ENCODE measurements at places on chromosomes 6 and 20.

GRCh38 chr6:26363882-26364701 lies 906 bp upstream of the BTN3A2 start:
- DNase-seq: no peak

DNA sequence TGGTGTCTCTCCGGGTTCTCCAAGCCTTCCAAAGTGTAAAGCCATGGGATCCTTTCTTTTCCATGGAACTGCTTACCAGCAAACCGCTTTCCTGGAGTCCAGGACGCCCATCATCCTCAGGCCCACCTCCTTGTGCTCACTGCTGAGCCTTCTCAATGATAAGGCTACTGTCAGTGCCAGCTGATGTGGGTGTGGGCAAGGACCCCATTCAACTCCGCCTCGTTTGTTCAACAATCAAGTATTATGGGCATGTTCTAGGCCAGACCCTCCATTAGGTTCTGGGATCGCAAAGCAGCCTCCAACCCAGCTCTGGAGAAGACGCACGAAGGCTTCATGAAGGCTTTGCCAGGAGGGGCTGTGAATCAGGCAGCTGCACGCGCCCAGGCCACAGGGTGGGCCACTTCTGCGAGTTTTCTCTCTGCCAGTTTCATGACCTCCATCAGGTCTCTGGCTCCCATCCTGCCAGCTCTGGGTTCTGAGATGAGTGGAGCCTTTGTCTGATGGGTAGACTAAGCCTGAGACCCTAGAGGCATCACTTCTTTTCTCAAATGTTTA lies 177.1 kb downstream of the MRPL14 start:
- DNase-seq: no peak

DNA sequence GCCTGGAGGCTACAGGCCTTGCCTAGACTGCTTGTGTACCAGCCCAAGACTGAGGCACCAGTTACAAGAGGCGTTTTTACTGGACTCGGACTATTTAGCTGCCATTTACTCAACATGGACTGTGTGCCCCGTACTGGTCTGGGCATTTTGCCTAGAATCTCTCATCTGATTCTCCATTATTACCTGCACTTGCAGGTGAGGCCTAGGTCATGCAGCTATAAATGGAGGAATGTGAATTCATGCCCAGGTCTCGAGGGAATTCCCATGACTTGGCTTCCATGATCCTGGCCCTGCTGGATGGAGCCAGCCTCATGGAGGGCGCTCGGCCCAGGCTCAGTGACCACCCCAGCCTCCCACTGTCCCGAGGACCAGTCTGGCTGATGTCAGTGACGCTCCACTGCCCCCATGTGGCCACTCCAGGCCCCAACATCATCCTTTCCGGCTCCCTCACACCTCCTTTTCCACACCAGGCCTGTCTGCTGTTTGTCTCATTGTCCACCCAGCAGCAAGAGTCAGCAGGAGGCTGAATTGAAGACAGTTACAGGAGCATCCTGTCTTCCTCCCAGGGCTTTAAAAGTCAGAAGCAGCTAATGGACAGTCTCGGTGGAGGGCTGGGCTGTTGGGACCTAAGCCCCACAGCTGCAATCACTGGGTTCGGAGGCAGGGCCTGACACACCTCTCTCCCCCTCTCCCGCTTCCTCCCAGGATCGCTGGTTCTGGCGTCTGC lies 8.7 kb downstream of the MMP24OS start:
- DNase-seq: no peak

DNA sequence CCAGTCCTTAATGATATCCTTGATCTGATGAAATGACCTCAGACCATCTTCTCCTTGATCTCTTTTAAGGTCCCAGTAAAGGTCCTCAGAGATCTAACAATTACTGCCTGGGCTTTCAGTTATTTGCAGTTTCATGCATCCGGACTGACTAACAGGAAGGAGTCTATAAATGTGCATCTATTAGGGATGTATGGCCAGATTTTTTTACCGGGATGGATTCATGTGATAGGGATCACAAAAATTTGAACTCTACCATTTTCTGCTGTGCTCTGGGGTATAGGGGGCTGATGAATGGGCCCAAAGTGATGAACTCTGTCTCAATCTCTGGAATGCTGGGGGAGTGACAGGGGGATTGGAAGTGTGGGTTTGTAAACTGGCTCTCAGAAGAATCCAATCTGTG lies 36.2 kb upstream of the SCUBE3 start:
- no peak for DNase-seq

DNA sequence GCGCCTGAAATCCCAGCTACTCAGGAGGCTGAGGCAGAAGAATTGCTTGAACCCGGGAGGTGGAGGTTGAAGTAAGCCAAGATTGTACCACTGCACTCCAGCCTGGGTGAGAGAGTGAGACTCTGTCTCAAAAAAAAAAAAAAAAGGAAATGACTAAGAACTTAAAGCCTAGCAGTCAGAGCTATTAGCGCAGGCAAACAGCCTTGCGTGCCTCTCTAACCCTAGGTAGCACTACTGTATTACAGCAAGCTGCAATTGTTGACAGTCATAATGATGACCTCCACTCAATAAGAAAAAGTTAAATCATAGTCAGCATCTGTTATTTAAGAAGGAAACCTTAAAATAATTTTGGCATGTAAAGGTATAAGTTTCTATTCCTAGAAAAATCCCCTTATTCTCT lies 14.4 kb downstream of the GSS start:
- DNase-seq: no peak

DNA sequence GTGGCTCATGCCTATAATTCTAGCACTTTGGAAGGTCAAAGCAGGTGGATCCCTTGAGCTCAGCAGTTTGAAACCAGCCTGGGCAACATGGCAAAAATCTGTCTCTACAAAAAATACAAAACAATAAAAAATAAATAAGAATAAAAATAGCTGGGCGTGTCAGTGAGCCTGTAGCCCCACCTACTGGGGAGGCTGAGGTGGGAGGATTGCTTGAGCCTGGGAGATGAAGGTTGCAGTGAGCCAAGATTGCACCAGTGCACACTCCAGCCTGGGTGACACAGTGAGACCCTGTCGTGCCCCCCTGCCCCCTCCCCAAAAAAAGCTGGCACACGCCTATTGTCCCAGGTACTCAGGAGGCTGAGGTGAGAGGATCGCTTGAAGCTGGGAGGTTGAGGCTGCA lies 35.1 kb upstream of the SRPK1 start:
- DNase-seq: no peak

DNA sequence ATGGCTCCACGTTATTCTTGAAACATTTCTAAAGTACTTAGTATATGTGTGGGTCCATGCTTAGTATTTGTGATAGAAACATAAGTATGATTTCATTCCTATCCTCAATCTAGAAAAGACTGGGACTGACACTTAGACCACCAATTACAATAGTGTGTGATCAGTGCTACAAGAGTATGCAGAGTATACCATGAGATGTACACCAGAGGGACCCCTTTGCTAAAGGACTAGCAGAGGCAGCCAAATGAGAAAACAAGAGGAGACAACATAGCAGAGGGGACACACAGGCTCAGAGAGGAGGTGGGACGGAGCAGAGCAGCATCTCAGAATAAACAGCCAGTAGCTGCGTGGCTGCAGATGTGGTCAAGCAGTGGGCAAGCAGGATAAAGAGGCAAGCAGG lies 21.0 kb downstream of the RMND1 start:
- no peak for DNase-seq

- DNase-seq: no peak
Measured at GRCh38 chr20:58585753-58586540, 65.1 kb upstream of the STX16 start.

- no peak for DNase-seq
Measured at GRCh38 chr6:16178351-16178750, 49.5 kb downstream of the MYLIP start.

GRCh38 chr20:13995086-13995665 lies at the start of gene MACROD2:
Gene MACROD2 (plus strand): TSS chr20:13995516.
- peak; percentile 44 for DNase-seq

GRCh38 chr20:10297684-10298240 lies 79.1 kb downstream of the SNAP25 start:
- no peak for DNase-seq

GRCh38 chr20:4787069-4787468 lies 65.4 kb downstream of the PRND start:
- DNase-seq: no peak

- no peak for DNase-seq
Measured at GRCh38 chr6:75530696-75531095, 37.1 kb upstream of the FILIP1 start.

DNA sequence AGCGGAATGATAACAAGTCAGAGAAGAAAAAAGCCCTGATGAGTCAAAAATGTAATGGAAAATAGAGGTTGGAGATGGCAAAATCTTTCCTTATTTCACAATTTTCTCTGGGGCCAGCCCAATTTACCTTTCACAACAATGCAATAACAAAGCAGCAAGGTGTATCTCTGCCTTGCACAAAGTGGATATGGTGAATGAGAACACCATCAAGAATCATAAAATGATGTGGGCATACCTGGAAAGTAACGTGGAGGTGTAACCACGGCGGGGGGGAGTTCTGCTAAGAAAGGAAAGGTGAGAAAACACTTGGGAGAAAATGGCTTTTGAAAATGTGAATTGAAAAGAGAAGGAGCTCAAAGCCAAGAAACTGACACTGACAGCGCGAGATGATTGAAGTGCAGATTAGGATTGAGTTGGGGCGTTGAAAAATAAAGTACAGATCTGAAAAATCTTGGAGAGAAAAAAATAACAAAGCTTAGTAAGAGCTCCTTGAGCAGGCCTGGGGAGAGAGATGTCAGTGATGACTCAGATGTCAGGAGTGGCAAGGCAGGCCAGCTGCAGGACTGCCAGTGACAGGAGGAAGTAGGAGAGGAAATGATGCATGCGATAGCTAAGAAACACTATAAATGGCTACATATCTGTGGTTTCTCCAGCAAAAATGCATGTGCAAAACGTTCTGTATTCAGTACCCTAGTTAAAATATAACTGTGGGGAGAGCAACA lies 26.2 kb downstream of the ARHGAP18 start:
- DNase-seq: peak; percentile 61

GRCh38 chr20:60254901-60255411 lies 296.7 kb downstream of the CDH26 start:
- DNase-seq: no peak

DNA sequence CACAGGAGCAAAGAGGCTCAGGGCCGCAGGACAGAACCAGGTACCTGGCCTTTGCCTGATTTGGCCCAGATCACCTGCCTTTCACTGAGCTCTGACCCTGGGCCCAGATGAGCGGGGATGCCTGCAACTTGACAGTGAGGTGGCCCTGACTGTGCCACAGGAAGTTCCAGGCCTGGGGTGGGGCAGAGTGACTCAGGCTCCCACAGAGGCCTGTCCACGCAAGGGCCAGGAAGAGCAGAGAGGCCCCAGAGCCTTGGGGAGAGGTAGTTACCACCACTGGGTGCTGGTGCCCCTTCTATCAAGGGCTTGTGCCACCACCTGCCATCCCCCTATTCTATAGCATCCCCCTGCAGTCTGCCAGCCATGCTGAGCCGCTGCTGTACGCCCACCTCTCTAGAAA lies 4.1 kb upstream of the NOL4L start:
- no peak for DNase-seq

DNA sequence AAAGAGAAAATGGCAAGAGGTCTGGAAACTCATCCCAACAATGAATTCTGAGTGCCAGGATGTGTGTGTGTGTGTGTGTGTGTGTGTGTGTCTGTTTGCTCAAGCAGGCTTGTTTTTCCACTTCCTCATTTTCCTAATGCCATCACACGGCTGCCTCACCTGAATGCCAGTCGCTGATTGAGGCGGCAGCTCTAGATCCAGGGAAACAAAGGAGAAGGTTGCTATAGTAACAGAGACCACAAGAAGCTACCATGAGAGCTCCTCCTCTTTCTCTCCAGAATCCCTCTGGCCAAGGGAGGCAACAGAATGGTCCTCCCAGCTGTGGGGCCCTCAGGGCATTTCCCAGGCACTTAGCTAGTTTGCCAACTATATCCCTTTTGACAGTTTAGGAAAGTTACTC lies 241.1 kb upstream of the TSHZ2 start:
- no peak for DNase-seq

DNA sequence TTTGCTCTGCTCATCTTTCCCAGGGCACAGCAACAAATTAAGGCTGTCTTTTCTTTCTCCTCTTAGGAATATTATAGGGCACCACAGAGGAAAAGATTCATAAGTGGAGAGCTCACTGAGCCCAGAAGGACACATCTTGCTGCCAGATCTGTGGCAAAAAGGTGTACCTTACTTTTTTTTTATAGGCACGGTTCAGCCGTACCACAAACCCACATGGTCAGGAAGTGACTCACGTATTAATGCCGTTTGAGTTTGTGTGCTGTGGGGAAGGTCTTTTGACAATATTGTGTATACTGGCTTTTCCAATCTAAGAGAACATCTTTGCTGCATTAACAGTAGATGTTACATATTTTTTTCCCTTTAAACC lies 28.4 kb downstream of the PAQR8 start:
- DNase-seq: no peak

DNA sequence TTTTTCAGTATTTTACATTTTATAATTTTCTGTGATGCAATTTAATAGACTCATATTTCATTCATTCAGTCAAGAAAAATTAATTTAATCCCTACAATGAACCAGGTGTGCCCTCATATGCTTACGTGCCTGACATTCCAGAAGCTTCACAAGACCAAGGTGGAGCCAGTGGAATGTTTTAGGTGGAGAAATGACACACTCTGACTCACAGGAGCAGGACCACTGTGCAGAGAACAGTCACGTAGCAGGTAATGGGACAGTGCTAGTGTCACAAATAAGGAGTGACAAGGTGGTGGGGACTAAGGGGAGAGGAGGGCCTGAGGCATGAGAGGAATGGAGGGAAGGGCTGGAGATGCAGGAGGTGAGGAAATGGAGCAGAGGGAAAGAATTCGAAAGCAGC lies 37.0 kb upstream of the HLA-G start:
- no peak for DNase-seq

DNA sequence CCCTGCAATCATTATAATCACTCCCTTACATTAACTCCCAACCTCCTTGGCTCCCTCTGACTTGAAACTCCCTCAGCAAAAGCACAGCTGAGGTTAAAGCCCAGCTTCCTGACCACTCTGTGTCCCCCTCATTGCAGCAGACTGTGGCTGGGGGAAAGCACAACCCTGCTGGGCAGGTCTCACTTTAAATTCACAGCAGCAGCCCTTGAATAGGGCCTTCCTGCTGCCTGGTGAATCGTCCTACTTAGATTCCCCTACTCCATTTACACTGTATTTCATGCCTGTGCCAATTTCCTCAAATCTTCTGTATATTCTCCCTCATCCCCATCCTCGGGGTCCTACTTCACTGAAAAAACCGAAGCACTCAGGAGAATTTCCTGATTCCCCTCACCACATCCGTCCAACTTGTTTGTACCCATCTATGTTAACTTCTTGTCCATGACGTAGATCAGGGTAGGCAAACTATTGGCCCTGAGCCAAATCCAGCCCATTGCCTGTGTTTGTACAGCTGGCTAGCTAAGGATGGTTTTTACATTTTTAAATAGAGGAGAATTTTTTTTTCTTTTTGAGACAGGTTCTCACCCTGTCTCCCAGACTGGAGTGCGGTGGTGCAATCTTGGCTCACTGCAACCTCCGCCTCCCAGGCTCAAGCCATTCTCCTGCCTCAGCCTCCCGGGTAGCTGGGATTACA lies 31.5 kb upstream of the GCM1 start:
- DNase-seq: no peak

GRCh38 chr6:71420693-71421328 lies 132.2 kb downstream of the OGFRL1 start:
- DNase-seq: no peak
